ENCODE measurements at places on chromosomes 2 and 18.

DNA sequence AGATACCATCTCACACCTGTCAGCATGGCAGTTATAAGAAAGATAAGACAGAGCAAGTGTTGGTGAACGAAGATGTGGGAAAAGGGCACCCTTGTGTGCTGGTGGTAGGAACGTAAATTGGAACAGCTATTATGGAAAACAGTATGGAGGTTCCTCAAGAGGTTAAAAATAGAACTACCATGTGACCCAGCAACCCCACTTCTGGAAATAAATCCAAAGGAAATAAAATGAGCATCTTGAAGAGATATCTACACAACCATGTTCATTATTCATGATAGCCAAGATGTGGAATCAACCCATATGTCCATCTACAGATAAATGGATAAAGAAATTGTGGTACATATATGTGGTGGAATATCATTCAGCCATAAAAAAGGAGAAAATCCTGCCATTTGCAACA, 26.9 kb downstream of the NGEF start:
- no peak for DNase-seq

DNA sequence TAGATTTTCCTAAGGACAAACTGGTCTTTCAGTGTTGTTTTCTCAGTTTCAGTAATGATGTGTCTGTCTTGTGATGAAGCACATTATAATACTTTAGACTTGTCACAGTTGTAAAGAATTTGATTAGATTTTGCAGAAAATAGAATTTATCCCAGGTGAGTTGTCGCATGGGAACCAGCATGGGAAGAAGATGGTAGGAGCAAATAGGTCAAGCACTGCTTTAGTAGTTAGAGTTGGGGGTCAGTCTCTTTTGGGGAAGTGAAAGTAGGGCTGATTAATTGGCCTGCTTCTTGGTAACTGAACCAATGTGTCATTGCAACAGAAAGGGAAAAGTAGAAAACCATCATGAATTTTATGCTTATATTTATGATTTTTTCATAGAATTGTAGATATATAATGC, 153.2 kb upstream of the MYO3B start:
- no peak for DNase-seq

DNA sequence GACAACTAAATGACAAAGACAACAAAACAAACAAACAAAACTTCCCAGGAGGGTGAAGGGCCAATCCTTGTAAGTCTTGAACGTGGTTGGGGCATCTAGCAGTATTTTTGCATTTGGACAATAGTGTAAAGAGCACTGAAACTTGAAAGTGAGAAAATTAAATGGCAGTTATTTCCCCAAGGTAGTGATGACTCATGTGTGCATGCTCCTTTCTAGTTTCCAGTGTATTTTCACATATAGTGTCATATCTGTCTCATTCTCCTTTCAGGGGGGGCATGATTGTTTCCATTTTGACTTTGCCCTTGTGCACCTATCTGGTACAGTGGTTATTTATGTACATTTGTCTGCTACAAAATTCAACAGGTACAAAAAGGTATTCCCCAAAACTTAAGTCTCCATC, 39.5 kb downstream of the CERS6 start:
- no peak for DNase-seq

DNA sequence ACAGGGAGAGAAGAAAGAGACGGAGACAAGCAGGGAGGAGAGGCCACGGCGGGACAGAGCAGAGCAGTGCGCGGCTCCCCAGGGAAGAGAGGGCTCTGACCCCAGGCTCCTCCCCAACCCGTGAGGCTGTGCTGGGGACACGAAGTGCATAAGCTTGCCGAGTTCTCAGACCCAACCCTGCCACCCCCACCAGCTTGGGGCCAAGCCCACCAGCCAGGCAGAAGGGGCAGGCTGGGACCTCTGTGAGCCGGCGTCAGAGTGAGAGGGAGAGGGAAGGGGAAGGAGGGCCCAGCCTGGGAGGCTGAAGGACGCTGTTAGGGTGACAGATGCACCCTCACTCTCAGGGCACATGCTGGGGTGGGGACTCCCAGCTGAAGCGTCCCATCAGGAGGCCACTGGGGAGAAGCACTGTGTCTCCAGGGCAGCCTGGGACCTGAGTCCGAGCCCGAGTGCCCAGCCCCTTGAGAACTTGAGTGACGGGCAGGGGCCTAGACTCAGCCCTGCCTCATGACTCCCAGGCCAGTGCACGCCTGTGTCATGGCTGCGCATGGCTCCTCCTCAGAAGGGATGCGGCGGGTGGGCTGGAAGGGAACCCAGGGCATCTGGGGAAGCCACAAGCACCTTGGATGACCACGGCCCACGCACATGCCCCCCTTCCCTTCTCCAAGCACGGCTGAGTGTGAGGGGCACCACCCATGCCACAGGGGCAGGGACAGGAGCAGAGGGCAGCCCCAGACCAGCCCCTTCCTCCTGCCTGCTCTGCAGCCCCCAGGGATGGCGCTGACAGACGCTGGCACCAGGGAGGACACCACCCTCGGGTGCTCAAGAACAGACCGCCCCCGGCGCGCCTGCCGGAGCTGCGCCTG, 31.0 kb downstream of the MTERF4 start:
- DNase-seq: no peak

DNA sequence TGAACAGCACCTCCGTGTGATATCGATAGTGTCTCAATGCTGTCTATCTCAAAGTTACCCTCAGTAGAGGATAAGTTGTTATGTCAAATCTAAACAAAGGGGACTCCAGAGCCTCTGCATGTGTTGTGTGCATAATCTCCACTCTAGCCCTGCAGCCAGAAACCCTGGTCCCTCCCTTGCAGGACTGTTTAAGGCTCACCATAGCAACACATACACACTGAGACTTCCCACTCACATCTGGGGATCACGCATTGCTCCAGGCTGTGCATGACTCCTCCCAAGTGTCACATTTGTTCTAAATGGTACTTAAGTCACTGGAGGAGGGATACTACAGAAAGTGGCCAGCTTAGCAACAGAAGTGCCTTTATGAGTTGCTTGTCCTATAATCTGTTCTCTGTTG, 258.6 kb upstream of the CRIM1 start:
- no peak for DNase-seq

- DNase-seq: no peak
Measured at GRCh38 chr2:184683911-184684310, 85.6 kb downstream of the ZNF804A start.

DNA sequence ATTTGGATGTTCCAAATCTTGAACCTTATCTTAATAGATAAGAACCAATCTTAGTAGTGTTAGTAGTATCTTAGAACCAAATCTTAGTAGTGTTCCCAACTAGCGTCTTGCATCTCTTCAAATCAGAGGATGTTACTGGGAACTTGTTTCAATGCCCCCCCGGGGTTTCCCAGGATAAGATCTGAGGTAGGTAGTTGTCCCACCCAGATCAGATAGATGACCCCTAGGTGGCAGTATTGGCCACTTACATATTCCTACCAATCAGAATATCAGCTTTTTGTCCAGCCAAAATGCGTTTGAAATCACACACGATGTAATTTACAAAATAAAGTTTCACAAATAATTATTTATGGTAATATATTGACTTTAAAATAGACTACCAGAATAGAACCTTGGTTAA, 314.8 kb downstream of the MBD2 start:
- DNase-seq: no peak

GRCh38 chr2:45119038-45119437, 109.8 kb upstream of the SIX2 start:
- DNase-seq: no peak
